Fibroblast of lung (primary cell): ENCODE measurements at places on chromosomes 2 and 18. TPM values are rescaled to one million over a fixed set of nuclear protein-coding genes. Genes with fewer than 3 reads are reported as not detected.
A peak's percentile ranks its signal among the peaks of the same experiment; 100 is the strongest.

The STEAP3 gene
- 9.8 and 13.7 TPM in 2 replicates for total RNA-seq

The CYP26B1 gene
- 0.17 and 0.51 TPM in 2 replicates for total RNA-seq

DNA sequence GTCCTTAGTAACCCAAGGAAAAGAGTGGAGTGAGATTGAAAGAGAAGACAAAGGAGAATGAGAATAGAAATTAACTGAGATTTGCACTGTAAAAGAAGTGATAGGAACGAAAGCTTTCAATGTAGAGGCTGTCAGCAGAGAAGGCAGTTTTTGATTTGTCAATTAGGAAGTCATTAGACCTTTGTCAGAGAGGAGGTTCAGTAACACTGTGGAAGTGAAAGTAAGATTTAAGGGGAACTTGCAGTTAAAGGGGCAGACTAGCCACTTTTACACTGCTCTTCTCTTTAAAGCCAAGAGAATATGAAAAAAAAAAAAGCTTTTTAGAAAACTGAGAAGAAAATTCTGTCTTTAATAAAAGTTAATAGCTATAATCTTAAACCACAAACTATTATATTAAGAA lies 11.5 kb upstream of the KYNU start:
- DNase-seq, result peak; percentile 42

DNA sequence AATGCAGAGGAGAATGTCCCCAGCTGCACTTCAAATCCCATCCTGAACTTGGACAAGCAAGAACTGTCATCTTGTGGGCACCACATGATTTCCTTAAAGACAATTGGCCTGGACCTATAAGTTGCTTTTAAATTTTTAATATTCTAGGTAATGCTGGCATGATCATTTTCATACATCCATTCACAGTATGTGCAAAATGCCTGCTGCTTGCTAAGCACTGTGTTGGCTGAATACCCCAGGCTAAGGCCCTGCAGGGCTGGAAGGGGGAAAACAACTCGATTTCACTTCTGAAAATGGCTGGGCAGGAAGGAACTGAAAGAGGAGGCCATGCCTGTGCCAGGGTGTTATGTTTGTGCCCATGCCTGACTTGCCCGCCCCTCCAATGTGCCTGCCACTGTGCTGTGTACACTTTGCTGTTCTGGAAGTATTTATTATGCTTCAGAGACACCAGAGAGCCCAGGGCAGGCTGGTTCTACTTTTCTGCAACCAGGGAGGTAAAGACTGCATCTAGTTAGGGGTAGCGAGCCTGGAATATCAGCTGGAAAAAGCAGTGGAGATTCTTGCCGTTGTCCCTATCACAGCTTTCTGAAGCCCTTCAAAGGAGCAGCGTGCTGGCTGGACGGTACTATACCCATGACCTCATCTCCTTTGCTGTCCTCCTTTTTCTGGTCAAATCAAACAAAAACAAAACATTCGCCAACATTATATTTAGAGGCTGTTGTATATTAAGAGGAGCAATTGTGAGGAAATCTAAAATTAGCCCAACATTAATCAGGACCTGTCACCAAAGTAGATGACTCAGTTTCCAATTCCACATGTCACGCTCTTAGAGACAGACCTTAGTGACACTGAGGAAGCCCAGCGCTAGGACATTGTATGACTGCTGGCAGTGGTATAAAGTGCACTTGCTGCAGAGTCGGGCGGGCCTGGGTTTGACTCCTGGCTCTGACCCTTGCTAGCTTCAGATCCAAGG lies 158.1 kb downstream of the DDX1 start:
- no peak for DNase-seq

The ADGRF3 gene
- under 0.01 TPM in 1 of 2 replicates, not detected in the other for total RNA-seq

The TXNDC2 gene
- not detected in 2 replicates for total RNA-seq

- DNase-seq, result no peak
These were observed 28.5 kb upstream of the CEP68 start for GRCh38 chr2:65027616-65028244.

GRCh38 chr2:88199912-88200682 lies 30.0 kb downstream of the THNSL2 start:
- peak; percentile 2 for DNase-seq

- peak; percentile 27 for DNase-seq
These were observed 604.8 kb downstream of the CPS1 start for GRCh38 chr2:211161236-211161635.

DNA sequence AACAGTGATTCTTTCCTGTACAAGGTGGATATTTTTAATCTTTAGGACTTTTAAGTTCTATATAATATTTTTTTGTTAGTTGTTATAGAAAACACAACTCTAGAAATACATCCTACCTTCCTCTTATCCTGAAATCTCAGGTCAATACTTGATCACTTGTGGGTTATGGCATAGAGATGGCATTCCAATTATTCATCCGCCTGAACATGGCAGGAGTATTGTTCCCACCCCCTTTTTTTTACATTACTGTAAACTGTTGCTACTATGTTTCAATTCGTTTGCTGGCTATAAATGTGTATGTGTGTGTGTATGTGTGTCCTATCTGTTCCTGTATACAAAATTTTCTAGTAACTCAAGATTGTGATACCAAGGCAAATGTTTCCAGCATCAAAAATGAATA lies 43.3 kb upstream of the FN1 start:
- peak; percentile 29 for DNase-seq

- no peak for DNase-seq
These were observed 114.0 kb upstream of the SLC39A10 start for GRCh38 chr2:195543063-195543462.
